NCI-H1105 (cell line): ENCODE measurements at places on chromosomes 2 and 18.

GRCh38 chr2:104844807-104845551, 8.9 kb upstream of the POU3F3 start:
- DNase-seq = peak; percentile 51

GRCh38 chr2:132776287-132776686, 106.3 kb upstream of the LYPD1 start:
- DNase-seq = no peak

DNA sequence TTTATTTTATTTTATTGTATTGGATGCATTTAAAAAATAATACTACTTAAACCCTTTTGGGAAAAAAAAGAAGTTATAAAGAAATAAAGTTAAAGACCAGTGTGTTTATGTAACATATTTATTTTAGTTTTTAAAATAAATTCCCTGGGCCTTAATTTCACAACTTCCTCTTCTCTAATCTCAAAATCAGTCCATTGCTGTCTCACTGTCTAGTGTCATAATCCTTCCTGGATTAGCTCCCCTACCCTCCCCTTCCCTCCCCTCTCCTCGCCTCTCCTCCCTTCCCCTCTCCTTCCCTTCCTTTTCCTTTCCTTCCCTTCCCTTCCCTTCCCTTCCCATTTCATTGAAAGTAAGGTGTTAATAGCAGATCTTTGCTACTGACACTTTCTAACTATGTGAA, 40.3 kb upstream of the ZEB2 start:
- DNase-seq = no peak

GRCh38 chr2:38010995-38011394, 65.0 kb downstream of the CYP1B1 start:
- DNase-seq = no peak

- DNase-seq = no peak
These were observed 5.8 kb upstream of the WNT6 start for GRCh38 chr2:218853766-218854165.

GRCh38 chr2:36483290-36483689, 114.7 kb downstream of the FEZ2 start:
- no peak for DNase-seq

GRCh38 chr2:188979187-188980114, 5.3 kb downstream of the COL3A1 start:
- no peak for DNase-seq

GRCh38 chr18:58527285-58527951, 101.5 kb downstream of the ALPK2 start:
- peak; percentile 3 for DNase-seq

DNA sequence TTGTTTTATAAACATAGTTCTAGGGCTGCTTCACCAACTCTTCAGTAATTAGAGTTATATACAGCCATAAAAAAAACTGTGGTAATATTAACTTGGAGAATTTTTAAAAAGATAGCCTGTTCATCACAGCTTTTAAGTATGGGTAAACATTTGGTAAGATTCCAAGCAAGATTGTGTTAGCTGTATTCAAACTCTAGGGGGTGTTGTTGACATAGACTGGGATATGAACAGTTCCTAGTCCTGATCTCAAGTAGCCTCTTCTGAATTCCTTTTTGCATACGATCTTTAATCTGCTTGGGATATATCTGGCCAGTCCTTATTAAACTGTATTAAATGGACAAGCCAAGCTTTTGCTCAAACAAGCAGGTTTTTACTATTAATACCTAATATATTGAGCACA, 13.4 kb downstream of the NOP58 start:
- peak; percentile 9 for DNase-seq

DNA sequence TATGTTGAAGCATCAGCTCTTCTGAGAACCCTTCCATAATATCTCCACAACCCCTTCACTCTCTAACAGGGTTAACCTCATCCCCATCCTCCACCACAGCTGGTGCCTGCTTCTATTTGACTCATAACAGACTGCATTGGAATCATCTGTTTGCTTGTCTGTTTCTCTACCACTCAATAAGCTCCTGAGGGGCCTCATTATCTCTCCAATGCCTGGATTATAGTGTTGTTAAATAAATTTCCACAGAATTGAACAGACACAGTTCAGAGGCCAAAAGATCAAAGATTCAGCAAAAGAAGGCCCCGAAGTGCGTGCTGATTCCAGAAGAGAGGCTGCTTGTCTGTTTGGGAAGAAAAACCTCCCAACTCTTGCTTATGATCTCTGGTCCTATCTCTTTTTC, 33.7 kb upstream of the FAM98A start:
- DNase-seq = no peak

DNA sequence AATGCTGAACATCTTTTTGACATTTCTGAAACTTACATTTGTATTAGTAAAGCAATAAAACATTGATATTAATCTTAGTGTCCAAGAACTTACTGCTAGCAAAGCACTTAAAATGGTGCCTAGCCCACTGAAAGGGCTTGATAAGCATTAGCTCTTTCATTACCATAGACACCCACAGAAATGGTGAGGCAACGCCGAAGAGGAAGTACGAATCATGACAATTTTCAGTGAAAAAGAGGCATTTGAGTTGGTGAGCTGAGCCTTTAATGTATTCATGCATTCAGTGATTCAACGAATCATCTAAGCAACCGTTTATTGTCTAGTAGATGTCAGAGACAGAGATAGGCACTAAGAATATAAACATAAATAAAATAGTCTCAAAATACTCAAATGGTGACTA, 101.1 kb downstream of the PIGN start:
- no peak for DNase-seq

- no peak for DNase-seq
These were observed 159.4 kb downstream of the COPS8 start for GRCh38 chr2:237244976-237245646.

DNA sequence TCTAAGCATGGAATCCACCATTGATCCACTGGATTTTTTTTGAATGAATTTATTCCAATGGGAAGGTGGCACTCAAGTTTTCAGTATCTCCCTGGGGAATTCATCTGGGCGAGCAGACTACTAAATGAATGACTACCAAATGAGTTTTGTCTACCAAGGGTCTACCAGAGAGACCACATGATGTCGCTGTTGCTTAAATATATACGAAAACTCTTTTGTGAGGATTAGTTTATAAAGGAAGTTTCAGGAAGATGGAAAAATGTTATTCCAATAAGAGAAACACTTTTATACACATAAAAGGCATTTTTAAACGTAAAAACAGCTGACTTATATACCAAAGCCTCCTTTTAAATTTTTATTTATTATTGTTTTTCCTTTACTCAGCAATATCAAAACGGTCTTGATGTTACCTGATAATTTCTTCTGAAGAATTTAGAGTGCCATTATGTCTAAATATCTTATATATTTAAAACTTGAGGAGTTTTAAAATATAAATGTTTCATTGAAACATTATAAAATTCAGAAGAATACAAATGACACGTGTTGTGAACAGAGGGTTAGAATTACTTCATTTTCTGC, 139.7 kb downstream of the HRH4 start:
- peak; percentile 63 for DNase-seq

- peak; percentile 15 for DNase-seq
These were observed 46.8 kb upstream of the CDH7 start for GRCh38 chr18:65704046-65704445.

DNA sequence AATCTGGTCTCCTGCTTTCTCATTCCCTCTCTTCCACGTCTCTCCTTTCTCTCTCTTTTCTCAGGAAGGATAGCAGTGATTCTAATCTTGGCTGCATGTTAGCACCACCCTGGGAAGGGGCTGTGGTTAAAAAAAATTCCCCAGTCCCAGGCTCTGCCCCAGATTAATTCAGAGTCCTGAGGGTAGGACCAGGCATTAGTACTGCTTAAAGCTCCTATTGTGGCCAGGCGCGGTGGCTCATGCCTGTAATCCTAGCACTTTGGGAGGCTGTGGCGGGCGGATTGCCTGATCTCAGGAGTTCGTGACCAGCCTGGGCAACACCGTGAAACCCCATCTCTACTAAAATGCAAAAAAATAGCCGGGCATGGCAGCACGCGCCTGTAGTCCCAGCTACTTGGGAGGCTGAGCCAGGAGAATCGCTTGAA, 35.4 kb upstream of the EML4 start:
- DNase-seq = no peak

DNA sequence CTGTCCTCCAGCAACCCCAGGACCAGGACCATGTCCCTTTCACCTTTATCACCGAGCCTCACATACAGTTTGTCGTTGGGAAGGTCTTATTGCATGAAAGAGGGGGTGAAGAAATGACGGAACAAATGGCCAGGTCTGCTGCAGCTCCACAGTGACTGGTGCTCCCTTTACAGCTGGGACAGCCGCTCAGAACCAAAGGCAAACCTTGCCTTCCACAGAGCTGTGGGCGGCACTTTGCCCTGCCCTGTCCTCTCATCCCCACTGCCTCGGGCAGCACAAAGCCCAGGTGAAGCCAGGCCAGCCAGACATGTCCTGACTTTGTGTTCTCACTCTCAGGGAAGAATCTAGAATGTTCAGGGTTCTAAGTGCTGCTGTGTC, 961 bp downstream of the GPR55 start:
- DNase-seq = no peak

- no peak for DNase-seq
These were observed 24.8 kb downstream of the GATA6 start for GRCh38 chr18:22194151-22194598.

GRCh38 chr2:179302764-179303571, 38.3 kb upstream of the SESTD1 start:
- DNase-seq = no peak

- DNase-seq = no peak
These were observed 102.9 kb downstream of the ZFP36L2 start for GRCh38 chr2:43123486-43123885.

DNA sequence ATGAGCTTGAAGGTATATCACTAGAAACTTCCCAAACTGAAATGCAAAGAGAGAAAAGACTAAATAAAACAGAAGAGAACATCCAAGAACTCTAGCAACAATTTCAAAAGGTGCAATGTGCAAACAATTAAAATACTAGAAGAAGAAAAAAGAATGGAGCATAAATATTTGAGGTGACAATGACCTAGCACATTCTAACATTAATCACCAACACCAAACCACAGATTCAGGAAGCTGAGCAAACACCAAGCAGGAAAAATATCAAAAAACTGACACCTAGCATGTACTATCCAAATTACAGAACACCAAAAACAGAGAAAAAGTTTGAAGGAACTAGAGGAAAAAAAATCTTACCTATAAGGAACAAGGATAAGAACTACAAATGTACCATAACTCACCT, 460.8 kb downstream of the IRS1 start:
- no peak for DNase-seq

- DNase-seq = no peak
These were observed 31.2 kb upstream of the EDAR start for GRCh38 chr2:109020217-109020637.

DNA sequence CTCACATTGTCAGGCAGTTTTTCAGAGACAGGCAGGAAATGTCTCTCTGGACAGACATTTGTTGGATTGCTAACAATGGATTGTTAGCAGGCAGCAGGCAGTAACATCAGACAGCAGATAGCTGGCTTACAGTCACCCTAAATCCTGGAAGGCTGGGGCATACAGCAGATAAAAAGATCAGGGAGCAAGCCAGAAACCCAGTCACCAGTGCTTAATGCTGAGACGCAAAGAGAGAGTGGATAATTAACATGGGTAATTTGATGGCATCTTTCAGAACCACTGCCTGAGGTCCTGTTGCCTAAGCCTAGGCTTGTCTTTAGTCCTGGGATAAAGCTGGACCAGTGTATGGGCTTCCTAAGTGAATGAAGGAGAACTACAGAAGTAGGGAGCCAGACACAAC, 22.4 kb downstream of the MC4R start:
- no peak for DNase-seq
